ENCODE measurements at places on chromosomes 4 and X.

DNA sequence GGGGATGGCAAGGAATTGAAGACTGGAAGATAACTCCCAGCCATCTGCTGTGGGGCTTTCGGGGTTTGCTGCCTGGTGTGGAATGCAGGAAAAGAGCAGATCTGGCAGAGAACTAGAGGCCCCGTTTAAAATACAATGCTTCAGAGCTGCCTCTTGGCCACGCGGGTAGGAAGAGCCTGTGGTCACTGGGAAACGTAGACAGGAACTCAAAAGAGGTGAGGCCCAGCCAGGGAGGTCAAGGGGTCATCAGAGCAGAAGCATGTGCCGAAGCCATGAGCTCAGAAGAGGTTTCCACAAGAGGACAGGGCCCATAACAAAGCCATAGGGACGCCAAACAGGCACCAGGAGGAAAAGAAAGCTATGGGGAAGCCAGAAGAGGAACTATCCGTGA is 14.5 kb upstream of the STS start:
- DNase-seq: no peak

- DNase-seq: peak; percentile 5
Observed at GRCh38 chrX:12567857-12568256, 223.4 kb upstream of the PRPS2 start.

- no peak for DNase-seq
Observed at GRCh38 chr4:163558539-163559044, 64.1 kb downstream of the TMA16 start.

- peak; percentile 16 for DNase-seq
Observed at GRCh38 chr4:106032851-106033286, 137.6 kb downstream of the NPNT start.

GRCh38 chr4:182994171-182994570 is 77.0 kb upstream of the DCTD start:
- no peak for DNase-seq
